Activated T-helper 1 cell treated with anti-CD3 and anti-CD28 coated beads, Interleukin-2, amount 50 U/mL, for 16 hours (primary cell): ENCODE measurements at places on chromosomes 13 and 19.

GRCh38 chr13:30079501-30079900, 227.8 kb downstream of the KATNAL1 start:
- DNase-seq: no peak

DNA sequence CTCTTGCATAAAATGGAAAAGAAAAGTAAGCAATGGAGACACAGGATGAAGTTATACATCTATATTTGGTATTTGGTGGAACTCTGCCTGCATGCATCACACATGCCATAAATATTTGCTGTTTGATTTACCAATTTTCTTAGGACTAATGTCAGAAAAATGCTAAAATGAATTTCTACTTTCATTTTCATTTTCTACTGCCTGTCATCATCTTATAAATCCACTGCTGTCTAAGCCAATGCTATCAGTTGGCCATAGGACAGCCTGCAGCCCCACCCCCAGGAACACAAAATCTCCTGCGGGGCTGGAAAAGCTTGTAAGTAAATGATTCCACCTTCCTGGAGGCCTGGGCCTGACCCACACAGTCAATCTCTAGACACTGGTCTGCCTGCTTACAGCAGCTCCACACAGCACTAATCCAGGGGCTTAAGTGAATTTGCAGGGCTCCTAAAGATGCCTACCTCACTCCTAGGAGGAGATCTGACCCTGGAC, 122.0 kb downstream of the ENOX1 start:
- no peak for DNase-seq

DNA sequence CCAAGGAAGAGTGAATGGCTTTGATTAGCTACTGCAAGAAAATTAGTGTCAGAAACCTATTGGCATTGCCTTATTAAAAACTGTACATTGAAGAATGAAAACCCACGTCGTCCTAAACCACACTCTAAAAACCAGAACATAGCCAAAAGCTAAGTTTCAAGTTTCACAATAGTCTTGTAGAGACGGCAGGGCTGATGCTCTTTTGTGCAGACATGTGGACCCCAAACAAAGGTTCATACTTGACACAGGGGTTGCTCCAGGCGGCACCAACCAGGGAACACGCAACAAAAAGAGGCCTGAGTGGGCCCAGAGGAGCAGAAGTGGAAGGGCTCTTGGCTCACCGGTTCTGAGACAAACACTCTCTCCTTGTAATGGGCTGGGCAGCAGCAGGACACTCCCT, 28.6 kb upstream of the MIR17HG start:
- DNase-seq: no peak

DNA sequence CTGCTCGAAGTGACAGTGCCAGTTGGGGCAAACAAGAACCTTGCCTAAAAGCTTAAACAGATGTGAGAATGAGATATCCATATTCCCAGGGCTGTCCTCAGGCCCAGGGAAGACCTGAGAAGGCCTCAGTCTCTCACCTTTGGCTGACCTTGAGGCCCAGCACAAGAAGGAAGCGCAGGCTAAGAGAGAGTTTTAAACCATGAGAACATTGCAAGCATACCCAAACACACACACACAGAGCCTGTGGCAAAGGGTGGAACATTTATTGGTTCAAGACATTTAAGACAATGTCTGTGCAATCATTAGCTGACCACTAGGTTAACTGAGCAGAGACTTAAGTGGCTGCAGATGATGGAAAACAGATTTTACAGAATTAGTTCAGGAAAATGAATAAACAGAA, 248.2 kb downstream of the NBEA start:
- no peak for DNase-seq

DNA sequence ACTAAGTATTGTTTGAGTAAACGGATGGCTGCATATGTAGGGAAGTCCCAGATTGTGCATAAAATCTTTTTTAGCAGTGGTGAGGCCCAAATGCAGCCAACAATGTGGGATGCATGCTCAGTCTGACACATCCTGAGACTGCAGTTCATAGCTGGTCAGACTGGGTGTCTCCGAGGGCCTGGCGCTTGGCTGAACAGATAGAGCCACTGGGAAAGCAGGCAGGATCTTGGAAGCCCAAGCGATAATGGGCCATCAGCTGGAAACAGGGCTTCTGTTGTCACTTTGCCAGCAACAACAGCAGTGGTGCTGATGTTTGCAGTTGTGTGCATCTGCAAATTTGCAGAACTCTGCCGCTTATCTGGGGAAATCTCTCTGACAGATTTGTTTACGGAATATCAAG, 36.1 kb downstream of the MTUS2 start:
- no peak for DNase-seq

DNA sequence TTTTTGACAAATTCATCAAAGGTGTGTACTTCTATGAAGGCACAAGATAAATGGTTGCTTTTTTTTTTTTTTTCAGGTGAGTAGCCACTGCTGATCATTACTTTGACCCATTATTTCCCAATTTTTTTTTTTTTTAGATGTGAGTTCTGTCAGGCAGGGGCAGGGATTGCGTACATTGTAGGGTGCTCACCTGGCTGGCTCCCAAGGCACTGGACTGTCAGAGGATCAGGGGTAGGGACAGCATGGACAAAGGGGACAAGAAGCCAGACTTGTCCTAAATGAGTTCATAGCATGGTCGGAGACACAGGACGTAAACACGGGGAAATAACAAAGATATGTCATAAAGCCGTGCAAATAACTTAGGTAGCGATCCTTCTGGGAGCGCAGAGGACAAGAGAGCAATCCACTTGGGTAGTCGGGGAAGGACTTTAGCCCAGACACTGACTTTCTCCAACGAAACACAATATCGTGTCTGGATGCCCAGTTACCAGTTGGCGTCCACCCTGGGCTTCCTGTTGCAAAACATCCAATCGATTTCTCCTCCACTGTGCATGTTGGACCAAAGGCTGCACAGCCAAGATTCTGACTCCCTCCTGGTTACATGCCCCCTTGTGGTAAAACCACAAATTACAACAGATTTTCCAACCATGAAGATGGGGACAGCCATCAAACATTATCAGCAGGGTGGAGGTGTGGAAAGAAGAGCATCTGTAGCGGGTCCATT, 27.5 kb upstream of the KATNAL1 start:
- no peak for DNase-seq

GRCh38 chr19:14775869-14776586, 2.3 kb downstream of the ADGRE2 start:
- DNase-seq: no peak

GRCh38 chr13:18954254-18954653, 227.4 kb downstream of the TUBA3C start:
- no peak for DNase-seq

DNA sequence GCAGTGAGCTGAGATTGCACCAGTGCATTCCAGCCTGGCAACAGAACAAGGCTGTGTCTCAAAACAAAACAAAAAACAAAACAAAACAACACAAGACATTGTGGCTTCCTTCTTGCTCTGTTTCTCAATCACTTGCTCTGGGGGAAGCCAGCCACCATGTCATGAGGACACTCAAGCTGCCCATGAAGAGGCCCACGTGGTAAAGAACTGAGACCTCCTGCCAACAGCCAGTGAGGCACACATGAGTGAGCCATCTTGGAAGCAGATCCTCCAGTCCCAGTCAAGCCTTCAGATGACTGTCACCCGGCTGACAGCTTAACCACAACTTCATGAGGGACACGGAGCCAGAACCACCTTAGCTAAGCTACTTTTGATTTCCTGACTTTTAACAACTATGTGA, 25.2 kb downstream of the CPT1C start:
- no peak for DNase-seq

DNA sequence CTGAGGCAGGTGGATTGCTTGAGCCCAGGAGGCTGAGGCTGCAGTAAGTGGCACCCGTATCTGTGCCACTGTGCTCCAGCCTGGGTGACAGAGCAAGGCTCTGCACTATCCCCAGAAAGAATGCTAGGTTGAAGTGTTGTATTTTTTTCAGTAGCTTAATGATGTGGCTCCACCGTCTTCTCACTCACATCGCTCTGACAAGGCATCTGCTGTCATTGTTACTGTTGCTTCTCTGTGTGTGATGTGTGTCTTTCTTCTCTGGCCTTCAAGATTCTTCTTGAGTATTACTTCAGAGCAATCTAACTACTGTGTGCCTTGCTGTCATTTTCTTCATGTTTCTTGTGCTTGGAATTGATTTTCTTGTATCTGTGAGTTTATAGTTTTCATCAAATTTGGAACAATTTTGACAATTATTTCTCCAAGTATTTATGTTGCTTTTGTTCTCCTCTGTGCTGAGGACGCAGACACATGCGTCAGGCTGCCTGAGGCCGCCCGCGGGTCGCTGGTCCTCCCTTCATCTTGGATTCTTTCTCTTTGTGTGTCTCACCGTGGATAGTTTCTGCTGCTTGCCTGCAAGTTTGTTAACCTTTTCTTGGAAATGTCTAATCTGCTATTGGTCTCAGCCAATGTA, 10.8 kb downstream of the ADPRHL1 start:
- no peak for DNase-seq

- no peak for DNase-seq
Observed at GRCh38 chr13:99191900-99192399, 8.7 kb upstream of the UBAC2 start.

- DNase-seq: no peak
Observed at GRCh38 chr19:47651691-47652090, 42.8 kb downstream of the BICRA start.

- no peak for DNase-seq
Observed at GRCh38 chr13:76925115-76925514, 23.2 kb upstream of the ACOD1 start.

GRCh38 chr19:15320116-15320515, 12.2 kb downstream of the BRD4 start:
- DNase-seq: no peak

DNA sequence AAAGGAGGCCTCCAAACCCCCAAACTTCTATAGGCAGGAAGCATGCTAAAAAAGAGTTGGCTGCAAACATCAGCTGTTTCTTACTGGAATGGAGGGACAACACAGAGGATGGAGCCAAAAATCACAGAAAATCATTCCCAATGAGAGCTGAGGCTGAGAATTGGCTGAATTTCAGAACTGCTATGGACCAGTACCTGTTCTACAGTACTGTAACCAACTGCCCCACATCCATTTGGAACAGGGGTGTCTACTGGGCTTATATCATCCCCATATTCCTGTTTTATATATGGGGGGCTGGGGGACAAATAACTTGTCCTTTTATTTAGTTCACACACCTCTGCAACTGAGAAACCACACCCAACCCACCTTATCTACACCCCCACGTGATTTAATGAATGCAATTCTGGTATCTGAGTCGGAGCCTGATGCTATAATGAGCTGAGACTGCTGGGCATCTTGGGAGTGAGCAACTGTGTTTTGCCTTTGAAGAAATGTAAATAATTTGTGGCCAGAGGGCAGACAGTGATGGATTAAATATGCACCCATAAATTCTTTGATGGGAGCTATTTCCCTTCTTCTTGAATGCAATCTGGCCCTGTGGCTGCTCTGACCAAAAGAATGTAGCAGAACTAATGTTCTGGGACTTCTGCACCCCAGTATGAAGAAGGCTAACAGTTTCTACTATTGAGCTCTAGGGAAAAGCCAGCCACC, 82.6 kb downstream of the TBC1D4 start:
- DNase-seq: no peak

GRCh38 chr13:99058527-99059495, 80.9 kb upstream of the DOCK9 start:
- DNase-seq: no peak

DNA sequence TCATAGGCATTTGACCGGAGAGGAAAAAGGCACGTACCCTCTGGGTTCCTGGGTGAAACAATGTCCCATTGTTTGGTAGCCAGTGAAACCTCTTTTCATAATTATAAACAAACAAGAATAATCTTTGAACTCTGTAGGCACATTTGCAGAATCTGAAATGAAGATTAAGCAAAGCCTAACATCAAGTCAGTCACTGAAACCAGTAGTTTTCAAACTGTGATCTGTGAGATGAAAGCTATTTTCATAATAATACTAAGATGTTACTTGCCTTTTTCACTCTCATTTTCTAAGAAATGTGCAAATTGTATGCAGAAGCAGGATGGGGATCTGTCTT, 105.4 kb downstream of the WDFY2 start:
- no peak for DNase-seq

GRCh38 chr13:98961503-98962105, 16.3 kb downstream of the DOCK9 start:
- DNase-seq: no peak

DNA sequence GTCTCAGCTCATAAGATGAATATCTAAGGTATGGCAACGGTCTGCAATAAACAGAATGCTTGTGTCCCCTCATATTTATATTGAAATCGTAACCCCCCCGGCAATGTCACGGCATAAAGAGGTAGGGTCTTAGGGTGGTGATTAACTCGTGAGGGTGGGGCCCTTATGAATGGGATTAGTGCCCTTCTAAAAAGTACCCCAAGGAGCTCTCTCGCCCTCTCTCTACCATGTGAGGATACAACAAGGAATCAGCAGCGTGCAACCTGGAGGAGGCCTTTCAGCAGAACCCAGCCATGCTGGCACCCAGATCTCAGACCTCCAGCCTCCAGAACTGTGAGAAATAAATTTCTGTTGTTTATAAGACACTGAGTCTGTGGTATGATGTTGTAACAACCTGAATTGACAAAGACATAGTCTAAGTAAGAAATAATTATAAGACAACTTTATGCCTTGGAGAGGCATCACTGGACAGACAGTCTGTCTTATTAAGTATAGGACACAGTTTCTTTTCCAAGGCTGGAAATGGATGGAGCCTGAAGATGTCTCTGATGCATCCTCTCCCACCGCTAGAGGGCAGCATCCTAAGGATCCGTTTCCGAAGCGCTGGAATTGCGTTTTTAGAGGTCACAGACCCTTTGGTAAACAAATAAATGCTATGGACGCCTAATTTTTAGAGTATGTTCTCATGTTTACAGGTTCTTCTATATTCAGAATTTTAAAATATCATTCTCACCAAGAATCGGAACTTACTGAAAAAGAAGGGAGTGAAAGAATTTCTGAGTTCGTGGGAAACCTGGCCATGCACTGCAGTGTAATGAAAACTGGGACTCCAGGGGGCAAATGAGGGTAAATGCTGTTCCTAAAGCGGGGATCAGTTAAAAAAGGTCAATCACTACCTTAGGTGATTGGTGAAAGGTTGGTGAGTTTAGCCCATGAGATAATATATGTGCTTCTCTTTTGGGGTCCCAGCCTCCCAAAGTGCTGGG, 13.3 kb upstream of the LEUTX start:
- DNase-seq: peak; percentile 9

DNA sequence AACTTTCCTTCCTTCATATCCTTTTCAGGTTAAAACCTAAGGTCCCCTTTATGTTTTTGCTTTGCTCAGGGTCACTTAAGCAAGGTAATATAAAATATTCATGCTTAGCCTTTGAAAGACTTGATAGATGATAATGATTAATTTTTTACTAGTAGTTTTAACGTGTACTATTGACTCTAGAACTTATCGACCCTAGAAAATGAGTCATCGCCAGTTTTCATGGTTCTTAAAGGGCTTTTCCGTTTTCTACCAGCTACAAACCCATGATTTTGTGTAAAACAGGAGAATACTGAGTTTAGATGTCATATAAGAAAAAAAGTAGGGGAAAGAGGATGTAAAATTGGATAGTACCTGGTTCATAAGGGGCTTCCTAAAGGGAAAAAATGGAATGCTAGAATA, 75.7 kb downstream of the DHRS12 start:
- DNase-seq: no peak

DNA sequence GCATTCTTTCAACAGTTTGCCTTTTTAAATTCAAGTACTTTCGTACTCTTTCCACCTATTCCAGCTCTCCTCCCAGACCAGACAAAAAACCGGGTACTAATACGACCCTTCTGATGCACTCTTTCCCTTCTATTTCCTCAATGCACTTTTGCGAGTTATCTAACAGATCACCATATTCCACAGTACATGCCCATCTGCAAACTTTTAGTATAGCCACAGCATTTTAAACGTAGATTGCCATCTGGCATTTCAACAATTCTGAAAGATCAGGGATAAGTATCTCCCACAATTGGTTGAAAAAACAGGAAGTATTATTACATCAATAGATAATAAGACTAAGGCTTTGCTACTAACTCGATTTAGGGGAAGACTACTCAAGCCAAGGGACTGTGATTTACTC, 31.5 kb downstream of the RBM26 start:
- no peak for DNase-seq
